Caudate nucleus (tissue), 63 donors: ENCODE measurements at places on chromosomes 12 and 14.
A peak's percentile ranks its signal among the peaks of the same experiment; 100 is the strongest.

GRCh38 chr12:85784096-85784720 lies 52.0 kb downstream of the RASSF9 start:
- no peak for DNase-seq

GRCh38 chr12:118353721-118354120 lies 19.0 kb downstream of the TAOK3 start:
- DNase-seq, result no peak

DNA sequence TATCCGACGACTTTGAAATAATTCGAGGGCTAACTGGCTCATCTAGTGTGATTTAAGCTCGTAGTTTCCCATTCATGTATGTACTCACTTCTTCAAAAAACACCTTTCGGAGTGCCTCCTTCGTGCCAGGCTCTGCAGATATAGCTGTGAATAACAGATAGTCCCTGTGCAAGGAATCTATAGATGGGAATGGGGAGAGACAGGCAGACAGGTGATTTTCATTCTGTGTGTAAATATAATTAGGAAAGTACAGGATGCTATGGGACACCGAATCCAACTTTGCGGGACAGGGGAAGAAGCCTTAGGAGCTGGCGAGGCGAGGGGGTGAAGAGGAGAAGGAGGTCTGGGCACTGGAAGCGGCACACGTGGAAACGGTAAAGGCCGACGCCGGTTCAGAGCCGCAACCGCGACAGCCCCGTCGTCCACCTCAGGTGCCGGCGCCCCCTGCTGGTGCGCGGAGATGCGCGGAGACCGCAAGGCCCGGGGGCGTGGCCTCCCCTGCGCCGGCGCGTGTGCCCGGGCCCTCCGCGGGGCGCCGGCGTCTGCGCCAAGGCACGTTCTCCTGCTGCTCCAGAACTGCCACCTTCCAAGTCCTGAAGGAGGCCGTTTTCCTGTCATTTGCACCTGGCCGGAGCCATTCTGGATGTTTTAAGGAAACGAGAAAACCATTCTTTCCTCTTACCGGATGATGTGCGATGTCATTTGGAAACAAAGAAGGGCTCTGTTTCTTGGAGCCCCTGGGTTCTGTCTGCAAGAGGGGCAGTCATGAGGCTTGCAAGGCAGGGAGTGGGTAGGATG lies 18.0 kb upstream of the CACNA1C start:
- peak; percentile 76 for DNase-seq

DNA sequence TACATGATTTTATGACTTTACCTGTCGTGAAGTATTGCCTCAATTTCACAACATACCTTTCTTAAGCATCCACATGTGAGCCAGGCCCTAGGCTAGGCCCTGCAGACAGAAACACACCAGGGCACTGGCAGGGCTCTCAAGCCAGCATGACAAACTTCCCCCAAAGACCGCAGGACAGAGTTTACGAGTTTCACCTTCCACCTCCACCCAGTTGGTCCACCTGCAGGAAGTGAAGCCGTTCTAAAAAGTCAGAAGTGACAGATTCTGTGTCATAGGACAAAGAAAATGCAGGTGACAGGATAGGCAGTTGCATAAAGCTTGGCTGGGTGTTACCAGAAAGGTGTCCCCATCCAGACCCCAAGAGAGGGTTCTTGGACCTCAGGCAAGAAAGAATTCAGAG lies 382.3 kb downstream of the PCNX1 start:
- no peak for DNase-seq

DNA sequence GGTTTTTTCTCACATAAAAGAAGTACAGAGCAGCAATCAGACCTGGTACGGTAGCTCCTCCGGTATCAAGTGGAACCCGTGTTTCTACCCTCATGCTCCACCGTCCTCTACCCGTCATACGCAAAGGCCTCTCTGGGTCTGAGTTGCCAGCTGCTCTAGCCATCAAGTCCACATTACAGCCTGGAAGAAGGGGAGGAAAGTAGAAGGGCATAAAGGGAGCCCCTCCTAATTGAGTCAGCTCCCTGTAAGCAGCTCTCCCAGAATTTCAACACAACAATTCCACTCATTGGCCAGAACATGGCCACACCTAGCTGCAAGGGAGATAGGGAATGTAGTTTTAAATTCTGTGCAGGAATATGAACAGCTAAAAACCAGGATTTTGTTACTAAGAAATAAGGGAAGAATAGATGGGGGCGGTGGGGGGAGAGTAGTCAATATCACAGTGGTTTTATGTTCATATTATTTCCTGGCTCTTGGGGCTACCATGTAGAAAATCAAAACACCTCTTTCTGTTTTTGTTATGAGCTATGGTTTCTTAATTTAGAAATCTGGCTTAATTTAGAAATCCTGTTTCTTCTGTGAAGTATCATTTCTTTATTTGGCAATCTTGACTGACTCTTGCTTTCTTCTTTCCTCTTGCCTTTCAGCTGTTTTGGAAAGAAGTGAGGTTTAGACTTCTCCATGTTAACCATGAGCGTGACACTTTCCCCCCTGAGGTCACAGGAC lies 103.9 kb downstream of the AKAP6 start:
- DNase-seq, result no peak

DNA sequence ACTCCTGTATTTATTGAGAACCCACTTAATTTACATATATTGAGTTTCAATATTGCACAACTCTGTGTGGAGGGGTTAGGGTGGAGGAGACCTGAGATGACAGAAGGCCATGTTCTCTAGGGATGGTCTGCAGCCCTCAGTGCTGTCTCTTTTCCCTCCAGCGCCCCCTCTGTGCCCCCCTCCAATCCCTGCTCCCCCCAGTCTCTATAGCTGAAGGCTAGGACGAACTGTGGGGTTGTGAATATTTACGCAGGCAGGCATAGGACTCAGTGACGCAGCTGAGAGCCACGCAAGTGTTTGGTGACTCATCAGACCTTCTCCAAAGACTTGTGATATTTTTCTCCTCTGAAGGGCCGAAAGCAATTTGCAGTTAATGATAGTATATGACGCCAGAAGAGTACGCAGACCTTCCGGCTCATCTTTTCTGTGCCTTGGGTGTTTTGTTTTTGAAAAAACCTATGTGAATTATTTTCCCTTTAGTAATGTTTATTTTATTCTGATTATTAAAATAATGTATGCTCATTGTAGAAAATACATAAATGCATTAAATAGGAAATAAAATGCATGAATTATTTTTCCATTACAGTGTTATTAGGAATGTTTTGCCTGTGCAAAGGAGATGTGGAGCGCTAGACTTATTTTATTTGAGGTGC lies 85.3 kb downstream of the SLC25A47 start:
- no peak for DNase-seq

GRCh38 chr12:60269611-60270269 lies 673.9 kb downstream of the SLC16A7 start:
- DNase-seq, result no peak

DNA sequence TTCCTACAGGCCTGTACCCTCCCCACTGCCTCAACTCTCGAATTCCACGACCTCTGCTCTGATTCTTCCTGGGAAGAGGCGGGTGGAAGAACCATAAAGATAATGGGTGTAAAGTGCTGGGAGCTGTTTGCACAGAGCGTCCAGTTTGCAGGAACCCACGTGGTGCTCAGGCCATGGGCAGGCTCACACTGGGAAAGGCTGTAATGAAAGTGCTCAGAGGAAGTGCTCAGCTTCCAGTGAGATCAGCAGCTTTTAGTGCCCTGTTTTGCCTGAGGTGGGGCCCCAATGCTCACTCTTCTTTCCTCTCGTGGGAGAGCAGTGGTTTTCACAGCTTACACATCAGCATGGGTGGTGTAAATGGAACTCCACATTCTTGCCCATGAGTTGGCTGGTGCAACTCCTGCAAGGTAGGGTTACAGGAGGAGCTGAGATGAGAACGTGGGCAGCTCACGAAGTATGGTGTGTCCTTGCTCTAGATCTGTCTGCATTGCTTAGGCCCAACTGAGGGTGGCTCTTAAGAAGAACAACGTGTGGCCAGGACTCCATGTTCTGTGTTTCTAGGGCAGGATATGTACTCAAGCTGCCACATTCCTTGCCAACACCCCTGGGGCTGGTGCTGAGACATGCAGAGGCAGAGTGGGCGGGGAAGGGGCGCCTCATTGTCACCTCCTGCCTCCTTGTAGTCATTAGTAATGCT lies 2.9 kb downstream of the TMEM63C start:
- DNase-seq, result no peak

DNA sequence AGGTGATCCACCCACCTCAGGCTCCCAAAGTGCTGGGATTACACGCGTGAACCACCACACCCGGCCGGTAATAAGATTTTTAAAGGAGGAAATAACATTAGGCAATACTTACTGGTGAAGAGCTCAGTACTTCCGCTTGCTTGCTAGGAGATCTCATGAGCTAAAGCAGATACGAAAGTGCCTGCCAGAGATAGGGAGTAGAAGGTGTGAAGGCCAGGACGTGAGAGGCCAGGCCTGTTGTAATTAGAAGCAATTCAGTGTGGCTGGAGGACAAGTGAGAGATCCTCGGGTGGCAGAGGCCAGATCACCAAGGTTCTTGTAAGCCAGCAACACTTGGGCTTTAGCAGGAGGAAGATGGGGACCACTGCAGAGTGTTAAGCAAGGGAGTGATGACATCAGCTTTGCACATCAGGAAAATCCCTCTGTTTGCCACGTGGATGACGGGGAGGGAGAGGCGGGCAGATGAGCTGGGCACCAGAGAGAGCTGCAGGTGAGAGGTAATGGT lies 7.6 kb downstream of the TECPR2 start:
- no peak for DNase-seq

- no peak for DNase-seq
Measured at GRCh38 chr12:125228519-125229260, 163.5 kb downstream of the AACS start.

DNA sequence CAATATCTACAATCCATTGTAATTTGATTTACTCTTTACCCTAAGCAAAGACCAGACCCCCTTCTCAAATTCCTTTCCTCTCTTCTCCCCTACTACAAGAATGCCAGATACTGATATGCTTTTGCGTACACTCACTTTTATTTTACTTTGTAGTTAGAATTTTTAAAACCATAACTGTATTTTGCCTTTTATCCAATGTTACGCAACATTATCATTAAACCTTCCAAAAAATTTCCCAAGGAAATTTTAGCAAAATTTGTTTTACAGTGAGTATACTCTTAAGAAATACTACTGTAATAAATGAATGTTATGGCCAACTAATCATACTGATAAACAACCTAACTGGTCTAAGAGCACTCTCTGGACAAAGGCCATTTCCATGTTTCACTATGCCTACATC lies 22.3 kb downstream of the ATP2B1 start:
- DNase-seq, result no peak

DNA sequence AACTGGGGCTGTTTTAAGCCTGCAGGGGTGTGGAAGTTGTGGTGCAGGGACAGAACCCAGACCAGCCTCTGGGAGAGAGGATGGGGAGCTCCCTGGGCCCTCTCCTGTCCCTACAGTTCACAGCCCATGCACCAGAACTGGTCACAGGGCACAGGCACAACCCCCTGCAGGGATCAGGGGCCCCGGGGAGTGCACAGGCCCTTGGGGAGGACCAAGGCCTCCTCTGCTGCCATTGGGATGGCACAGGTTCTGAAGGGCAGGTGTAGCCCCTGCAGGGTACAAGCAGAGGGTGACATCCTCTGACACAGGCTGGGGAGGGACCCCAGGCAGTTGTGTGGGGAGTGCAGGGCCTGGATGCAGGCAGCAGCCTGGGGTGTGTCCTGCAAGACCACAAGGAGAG lies 66.4 kb upstream of the SFSWAP start:
- DNase-seq, result no peak

GRCh38 chr12:23211384-23212320 lies 586.7 kb downstream of the ETNK1 start:
- no peak for DNase-seq

GRCh38 chr12:31567029-31567428 lies 23.9 kb downstream of the DENND5B start:
- DNase-seq, result no peak

GRCh38 chr12:69254046-69254445 lies 14.7 kb downstream of the CPSF6 start:
- no peak for DNase-seq

- no peak for DNase-seq
Measured at GRCh38 chr12:13547283-13547682, 350.8 kb downstream of the EMP1 start.

GRCh38 chr12:19130224-19131024 lies 891 bp downstream of the PLEKHA5 start:
- peak; percentile 24 for DNase-seq

GRCh38 chr14:91126761-91127160 lies 12.9 kb downstream of the DGLUCY start:
- DNase-seq, result no peak

GRCh38 chr14:49975799-49976198 lies 82.9 kb downstream of the ARF6 start:
- DNase-seq, result no peak

DNA sequence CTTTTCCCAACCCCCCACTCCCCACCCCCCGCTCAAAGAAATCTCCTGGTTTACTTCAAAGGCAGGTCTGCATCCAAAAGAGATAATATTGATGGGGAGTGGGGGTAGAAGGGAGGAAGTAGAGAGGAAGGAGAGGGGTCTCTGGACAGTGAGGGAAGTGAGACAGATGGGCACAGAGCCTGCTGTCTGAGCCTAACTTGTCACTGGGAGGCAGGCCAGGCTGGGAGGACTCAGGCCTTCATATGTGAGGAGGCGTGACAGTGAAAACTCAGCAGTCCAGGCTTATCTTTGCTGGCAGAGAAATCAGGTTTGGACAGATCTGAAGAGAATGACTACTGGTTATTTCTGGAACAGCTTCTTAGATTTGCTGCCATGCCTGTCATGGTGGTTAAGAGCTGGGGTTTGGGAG lies 192.3 kb downstream of the NUAK1 start:
- DNase-seq, result no peak

DNA sequence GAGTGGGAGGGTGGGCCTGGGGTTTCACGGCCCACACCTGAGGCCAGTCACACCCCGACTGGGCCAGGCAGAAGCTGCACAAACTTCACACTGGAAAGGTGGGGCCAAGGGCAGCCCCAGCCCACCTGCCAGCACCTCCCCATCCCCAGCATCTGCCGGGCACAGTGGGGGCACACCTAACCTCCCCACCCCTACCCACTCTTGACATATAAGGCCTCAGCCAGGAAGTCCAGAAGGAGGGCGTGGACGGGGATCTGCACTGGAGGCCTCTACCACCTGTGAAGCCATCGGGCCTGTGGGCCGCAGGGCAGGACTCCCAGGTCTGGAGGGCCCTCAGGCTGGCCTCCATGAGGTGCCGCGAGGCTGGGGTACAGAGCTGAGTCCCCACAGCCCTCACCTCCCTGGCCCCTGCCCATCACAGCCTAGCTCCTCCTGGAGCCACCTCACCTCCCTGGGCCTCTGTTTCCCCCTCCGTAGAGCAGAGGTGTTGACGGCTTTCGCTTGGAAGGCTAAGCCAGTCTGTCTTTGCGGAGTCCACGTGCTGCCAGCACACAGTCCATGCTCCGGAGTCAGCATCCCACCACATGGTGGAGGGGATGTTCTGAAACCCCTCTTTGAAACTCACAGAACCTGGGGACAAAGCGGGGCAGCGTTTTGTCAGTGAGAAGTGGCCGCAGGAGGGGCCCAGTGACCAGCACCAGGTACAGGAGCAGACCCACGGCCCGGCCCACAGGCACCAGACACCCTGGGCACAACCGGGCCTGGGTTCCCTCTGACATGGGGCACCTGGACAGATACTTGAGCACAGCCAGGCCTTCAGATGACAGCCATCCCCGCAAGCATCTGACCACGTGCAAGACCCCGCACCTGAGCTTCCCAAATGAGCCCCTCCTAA lies 38.2 kb upstream of the INF2 start:
- DNase-seq, result no peak
